Ammon's horn (tissue), 1 donor: ENCODE measurements at places on chromosomes 2 and 18.

DNA sequence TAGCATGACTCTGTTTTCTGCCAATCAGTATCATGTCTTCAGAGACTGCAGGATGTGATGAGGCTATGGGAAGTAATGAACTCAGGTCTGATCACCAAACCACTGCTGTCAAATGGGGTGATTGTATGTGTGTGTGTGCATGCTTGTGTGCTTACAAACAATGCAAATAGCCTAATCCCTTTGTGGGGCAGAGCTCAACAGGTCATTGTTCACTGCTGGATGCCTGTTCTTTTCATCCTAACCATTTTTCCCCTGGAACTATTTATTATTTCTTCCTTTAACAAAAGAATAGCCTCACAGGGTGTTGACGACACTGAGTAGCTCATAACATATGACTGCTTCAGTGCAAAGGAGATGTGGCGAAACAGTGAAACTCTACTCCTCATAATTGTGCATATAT lies 55.9 kb downstream of the NXPH2 start:
- DNase-seq: no peak

DNA sequence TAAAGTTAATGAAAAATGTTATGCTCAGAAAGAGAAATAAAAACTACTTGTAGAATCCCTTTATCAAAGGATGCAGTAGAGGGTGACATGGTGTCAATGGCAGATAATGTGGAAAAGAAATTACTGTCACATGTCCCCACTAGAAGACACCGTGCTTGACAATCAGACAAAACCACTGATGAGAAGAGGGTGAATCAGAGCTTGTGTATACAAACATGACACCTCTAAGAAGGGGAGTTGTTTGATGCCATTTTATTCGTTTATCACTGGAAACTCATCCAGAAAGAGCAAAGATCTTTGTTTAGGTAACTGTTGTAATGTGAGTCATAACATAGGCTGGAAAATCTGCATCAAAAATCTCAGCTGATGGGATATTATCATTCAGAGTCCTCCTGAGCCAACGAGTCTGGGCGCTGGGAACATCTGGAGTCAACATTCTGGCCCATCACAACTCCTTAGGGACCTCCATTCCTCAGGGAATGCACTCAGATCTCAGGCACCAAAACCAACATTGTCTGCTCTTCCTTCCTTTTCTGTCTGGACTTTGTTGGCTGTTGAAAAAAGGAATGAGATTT lies 49.5 kb upstream of the RAB12 start:
- DNase-seq: no peak

DNA sequence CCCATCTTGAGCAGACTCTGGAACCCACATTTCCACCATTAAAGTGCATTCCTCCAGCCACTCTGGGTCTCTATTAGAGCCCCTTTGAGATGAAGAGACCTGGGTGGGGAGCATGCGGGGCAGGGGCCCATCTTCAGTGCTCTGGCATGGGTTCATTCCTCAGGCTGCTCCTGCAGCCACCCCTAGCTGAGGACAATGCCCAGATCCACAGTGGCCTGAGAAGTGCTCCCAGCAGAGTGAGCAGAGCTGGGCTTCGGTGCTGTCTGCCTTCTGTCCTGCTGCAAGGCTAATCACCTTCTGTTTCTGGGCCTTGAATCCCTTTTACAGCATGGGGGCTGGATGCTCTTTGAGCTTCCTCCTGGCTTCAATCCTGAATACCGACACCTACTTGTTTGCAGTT lies 169.8 kb downstream of the TRIM43 start:
- no peak for DNase-seq

DNA sequence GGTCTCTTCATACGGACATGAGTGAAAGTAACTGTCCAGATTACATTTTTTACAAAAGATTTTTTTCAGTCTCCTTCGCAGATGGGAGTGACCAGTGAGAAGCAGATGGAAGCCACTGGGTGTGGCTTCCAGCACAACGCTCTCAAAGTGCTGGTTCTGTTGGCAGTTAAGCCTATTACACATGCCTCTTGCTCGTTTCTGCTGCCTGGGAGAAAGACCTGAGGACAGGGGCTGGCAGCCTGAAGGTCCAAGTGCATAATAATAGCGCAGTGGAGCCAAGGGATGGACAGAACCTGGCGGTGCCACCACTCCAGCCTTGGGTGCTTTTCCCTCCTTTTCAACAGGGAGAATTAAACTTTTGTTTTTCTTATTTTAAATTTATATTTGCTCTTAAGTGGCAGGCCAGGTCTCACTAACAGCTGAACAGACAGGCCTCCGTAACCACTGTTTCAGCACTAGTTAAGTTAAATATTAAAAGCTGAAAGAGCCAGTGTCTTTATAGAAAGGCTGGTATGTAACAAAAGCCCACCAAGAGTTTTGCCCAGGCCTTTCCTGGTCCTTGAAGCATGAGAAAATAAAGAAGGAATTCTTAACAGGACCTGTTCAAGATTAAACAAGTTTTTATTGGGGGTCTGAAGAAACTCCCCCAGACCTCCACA lies 1.2 kb upstream of the SKA1 start:
- DNase-seq: no peak

- no peak for DNase-seq
These were observed 383.6 kb downstream of the DSEL start for GRCh38 chr18:67132919-67133318.
